Dorsolateral prefrontal cortex (tissue), 122 donors: ENCODE measurements at places on chromosomes 7 and 10.

GRCh38 chr10:51926337-51926736 is 226.9 kb upstream of the CSTF2T start:
- DNase-seq: peak; percentile 23

GRCh38 chr10:88473989-88474883 is 108.9 kb downstream of the RNLS start:
- DNase-seq: no peak

- no peak for DNase-seq
Measured at GRCh38 chr7:28560767-28561166, 148.4 kb downstream of the CREB5 start.

DNA sequence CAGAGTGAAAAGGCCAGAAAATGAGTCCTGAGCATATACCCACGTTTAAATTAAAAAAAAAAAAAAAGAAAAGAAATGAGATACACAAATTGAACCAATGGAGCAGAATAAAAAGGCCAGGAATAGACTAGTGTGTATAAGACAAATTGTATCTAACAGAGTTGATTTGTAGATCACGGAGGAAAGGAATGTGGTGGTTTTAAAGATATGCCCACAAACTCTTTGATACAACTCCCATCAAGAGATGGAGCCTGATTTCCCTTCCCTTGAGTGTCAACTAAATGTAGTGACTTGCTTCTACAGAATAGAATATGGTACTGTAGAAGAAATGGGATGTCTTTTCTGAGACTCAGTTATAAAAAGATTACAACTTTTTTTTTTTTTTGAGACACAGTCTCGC is 10.4 kb downstream of the SYPL1 start:
- no peak for DNase-seq

DNA sequence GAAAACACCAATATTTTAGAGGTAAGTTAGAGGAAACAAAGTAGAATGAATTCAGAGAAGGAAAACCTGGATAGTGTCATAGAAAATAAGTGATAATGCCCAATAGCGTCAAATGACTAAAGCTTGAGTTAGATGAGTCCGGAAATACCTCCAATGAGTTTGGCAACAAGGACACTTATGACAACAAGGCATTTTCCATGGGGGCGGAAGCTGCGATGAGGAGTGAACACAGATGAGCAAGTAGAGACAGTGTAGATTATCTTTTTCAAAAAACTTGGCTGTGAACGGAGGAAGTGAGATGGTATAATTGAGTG is 383 bp upstream of the R3HCC1L start:
- DNase-seq: no peak

DNA sequence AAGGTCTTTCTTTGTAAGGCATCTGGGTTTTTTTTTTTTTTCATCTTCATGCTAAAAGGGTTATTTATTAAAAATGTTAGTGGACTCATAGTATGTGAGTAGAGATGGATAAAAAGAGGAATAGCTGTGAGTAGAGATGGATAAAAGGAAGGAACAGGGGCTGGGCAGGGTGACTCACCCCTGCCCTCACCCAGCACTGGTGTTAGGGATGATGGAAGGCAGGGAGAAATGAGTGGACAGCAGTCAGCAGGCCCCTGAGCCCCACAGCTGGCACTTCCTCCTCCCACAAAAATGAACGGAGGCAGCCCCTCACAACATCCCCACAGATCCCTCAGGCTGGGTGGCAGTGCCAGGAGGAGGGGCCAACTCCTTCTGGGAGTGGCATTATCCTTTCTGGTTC is 39.3 kb downstream of the ANTXRL start:
- DNase-seq: no peak

DNA sequence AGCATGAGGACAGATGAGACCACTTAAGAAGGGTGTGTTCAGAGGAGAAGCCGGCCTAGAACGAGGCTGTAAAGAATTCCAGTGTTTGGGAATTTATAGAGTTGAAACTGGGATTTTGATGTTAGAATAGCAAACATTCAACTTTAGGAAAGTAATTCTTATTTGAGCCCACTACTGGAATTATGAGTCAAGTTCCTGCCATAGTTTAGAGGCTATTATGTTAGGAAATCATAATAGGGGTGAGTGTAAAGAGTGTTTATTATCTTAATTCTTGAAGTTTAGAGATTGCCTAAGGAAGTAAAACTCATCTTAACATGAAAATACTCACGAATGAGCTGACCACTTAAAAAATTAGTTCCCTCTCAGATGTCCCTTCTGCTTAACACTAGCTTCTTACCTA is 2.1 kb downstream of the CBLL1 start:
- DNase-seq: no peak
